ENCODE measurements at places on chromosomes 2 and 18.

- DNase-seq, result no peak
Observed at GRCh38 chr2:2646433-2647051, 315.5 kb upstream of the MYT1L start.

- no peak for DNase-seq
Observed at GRCh38 chr2:54454548-54455130, 1.5 kb upstream of the SPTBN1 start.

- peak; percentile 31 for DNase-seq
Observed at GRCh38 chr2:117979911-117980701, 33.8 kb downstream of the CCDC93 start.

- DNase-seq, result no peak
Observed at GRCh38 chr2:64419596-64420165, 34.3 kb upstream of the LGALSL start.

DNA sequence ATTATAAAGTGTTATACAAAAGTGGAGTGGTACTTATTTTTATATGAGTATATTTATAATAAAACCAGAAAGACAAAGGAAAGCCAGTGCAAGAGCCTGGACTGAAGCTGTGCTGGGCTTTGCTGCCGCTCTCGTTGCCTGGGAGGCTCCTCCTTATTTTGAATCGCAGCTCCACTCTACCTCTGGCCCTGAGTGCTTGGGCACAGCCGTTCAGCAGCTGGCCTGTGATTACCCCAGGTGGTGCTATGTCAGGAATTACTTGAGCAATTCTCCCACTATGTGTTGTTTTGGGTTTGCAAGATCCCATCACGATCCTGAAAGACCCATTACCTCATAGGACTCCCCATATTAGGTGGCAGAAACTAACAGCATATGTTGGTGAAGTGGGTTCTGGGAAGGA, 53.0 kb upstream of the LCLAT1 start:
- no peak for DNase-seq

DNA sequence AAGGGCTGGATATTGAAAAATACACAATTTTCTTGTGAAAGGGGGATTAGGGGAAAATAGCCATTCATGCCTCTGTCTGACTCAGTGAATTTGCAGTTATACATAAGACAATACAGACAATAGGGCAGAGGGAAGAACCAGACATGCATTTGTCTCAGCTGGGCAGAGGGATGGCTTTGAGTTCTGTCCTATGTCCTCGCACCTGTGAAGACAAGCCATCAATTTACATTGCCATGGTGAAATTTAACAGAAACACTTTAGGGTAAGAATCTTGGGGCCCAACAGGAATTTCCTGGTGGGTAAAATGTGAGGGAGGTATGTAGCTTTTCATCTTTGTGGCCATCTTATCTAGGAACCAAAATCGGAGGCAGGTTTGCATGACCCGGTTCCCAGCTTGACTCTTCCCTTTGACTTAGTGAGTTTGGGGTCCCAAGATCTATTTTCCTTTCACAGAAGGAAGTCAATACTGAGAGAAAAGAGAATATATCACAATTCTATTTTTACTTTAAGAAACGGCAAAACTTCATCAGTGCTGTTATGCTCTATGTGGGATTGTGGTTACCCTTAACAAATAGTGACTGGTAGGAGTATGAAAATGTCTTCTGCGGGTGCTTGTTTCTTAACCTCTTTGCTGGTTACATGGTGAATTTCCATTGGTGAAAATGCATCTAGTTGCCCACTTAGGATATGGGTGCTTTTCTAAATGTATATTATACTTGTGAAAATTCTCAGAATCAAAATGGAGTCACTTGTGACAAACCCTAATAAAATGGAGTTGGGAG, 221.8 kb downstream of the SPP2 start:
- DNase-seq, result no peak
